Memory B cell (primary cell): ENCODE measurements at places on chromosomes 2 and 18.

DNA sequence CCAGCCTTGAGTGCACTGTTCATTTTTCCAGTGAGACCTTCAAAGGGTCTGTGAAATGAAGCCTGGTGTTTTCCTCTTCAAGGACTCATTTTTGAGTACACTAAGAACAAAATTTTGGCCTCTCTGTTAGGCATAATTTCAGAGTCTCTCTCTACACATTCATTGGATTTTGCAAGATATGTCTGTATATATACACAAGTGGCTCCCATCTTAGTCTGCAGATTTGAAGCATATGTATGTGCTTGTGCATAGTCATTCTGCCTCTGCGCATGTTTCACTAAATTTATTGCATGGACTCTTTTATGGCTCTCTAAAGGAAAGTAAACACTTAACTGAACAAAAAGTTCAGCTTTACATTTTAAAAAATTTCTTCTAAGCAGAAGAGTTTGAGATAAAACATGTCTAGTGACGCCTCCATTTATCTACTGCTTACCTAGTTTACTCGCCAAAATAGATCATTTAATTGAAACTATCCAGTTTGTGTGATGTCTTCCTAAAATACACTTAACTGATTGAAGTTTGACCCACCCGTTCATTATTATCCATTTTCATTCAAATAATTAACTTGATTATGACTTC is 145.9 kb downstream of the FMNL2 start:
- H3K27ac ChIP-seq = no peak overlapping the region
- no peaks in the 10 kb centered on the region for H3K27me3 ChIP-seq
- no peak for DNase-seq
- H3K4me1 ChIP-seq = no peaks in the 10 kb centered on the region

DNA sequence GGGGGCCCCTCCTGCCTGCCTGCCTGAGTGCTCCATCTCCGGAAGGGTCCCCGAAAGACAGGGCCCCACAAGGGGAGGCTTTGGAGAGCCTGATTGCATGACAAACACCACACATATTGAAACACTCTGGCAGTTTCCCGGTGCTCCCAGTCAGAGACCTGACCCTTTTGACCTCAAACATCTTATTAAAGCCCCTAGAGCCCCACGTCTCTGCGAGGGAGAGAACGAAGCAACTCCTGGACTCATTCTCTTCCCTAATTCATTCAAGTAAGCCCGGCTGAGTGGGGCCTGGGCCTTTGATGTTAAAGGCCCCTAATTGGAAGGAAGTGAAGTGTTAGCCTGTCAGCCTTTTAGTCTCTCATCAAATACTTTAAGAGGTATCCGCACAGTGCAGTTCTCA is 335.6 kb downstream of the CYRIA start:
- no peak overlapping the region for H3K27ac ChIP-seq
- no peaks in the 10 kb centered on the region for H3K4me1 ChIP-seq
- DNase-seq = no peak
- H3K27me3 ChIP-seq = peaks cover 7% of the 10 kb centered on the region
- H3K4me3 ChIP-seq = no peak overlapping the region
- H3K36me3 ChIP-seq = no peaks in the 10 kb centered on the region

DNA sequence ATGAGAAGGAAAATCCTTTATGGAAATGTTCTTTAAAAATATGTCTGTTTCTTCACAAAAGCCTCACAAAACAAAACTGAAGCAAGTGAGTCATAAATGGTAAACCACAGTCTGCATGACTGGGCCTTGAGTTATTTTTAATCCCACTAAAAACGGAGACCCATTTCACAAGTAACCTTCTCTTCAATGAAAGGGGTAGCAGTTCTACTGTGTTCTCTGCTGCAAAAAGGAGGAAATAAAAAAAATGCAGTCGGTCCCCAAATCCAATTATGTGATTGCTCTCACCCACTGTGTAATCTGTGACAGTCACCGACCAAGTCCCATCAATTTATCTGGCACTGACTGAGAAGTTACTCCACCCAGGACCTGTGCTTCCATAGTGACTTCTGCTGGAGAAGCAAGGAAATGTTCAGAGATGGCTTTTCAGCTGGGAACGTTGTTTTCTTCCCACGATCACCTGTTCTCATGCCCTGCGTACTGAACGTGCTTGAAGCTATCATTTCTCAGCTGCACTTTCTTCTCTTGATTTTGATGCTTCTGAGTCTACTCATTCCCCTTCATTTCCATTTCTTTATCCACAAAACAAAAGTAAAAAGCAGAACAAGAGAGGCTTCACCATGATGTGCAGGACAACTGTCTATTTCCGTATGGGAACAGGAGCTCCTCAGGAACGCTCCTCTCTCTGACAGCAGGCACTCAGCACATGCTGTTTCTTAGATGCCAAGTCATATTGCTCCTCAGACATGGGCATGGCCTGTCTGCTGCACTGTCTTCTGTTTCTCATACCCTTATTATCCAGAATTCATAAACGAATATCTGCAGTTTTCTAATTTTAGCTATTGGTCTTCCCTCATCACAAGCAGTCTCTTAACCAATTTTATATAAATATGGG is 80.0 kb upstream of the TMEM200C start:
- H3K27me3 ChIP-seq = no peaks in the 10 kb centered on the region
- peaks cover 21% of the 10 kb centered on the region for H3K4me1 ChIP-seq
- peak overlapping the region; percentile 44 for H3K4me3 ChIP-seq
- DNase-seq = no peak

- no peaks in the 10 kb centered on the region for H3K36me3 ChIP-seq
- H3K4me1 ChIP-seq = no peaks in the 10 kb centered on the region
- H3K4me3 ChIP-seq = no peak overlapping the region
- peaks cover 14% of the 10 kb centered on the region for H3K27me3 ChIP-seq
- H3K27ac ChIP-seq = no peak overlapping the region
These were observed 72.1 kb upstream of the FHL2 start for GRCh38 chr2:105470979-105471378.

GRCh38 chr2:231613331-231613662 is 20.6 kb downstream of the TEX44 start:
- H3K27ac ChIP-seq = peak overlapping the region; percentile 97
- no peak for DNase-seq
- peak overlapping the region; percentile 87 for H3K4me3 ChIP-seq
- H3K4me1 ChIP-seq = peaks cover 26% of the 10 kb centered on the region
- H3K36me3 ChIP-seq = no peaks in the 10 kb centered on the region

GRCh38 chr2:58834404-58834803 is 593.3 kb upstream of the FANCL start:
- no peak overlapping the region for H3K27ac ChIP-seq
- H3K4me1 ChIP-seq = no peaks in the 10 kb centered on the region
- no peak for DNase-seq
- peaks cover 2% of the 10 kb centered on the region for H3K36me3 ChIP-seq

DNA sequence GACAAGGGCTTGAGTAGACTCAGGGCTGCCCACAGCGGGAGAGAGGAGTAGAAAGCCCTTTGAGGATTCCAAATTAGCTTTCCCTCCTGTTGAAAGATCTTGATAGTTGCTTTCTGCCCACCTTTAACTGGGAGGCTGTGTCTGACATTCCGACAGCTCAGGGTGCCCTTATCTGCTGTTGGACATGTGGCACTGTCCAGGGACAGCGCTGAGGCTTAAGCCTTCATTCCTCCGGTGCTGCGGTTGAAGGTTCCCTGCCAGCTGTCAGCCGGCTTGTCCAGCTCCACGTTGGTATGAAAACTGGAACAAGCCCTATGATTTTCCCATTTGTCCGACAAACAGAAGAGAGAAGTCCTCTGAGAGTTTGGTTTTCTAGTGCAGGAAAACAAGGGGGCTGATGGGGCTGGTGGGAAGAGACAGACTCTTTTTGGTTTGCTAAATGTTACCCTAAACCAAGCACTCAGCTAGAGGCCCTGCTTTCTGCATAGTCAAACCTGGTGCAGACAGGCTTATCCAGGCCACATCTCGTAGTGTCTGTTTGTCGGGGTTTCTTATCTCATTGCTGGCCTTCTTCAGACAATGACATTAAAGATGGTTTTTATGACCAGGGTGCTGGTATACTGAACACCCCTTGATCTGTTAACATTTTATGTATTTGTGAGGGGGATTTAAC is 24.5 kb downstream of the GREB1 start:
- no peak overlapping the region for H3K27ac ChIP-seq
- peaks cover 11% of the 10 kb centered on the region for H3K27me3 ChIP-seq
- no peak for DNase-seq
- H3K4me3 ChIP-seq = no peak overlapping the region

DNA sequence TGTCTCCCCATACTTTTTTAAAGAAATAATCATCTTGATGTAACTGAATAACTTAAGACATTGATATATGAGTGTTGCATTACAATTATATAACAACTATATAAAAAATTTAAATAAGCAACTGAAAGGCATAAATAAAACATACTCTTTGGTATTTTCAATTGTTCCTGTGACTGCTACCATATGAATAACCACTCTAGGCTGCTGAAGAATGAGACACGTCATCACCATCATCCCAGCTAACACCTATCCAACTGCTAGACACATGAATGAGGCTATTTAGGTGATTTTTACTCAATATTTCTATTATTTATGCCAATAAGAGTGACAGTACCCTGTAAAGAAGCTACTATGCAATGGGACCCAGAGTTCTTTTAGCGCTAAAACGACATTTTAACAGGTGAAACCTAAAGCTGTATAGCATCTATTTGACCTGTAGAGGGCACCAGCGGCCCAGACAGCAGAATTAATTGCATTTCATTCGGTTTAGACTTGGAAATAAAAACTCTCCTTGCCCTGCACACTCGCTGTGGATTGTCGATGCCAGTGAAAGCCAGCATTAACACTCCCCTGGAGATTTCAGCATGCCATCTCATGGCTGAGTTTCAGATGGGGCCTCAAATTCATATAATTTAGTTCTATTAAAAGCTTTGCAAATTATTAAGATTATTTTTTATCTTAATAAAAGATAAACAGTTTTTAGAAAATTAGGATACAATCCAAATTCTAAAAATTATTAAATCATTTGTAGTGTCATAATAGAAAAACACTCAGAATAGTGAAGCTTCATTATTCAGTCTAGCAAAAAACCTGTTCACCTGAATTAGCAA is 89.4 kb upstream of the MAP2 start:
- DNase-seq = peak; percentile 27
- H3K36me3 ChIP-seq = no peaks in the 10 kb centered on the region
- H3K27ac ChIP-seq = no peak overlapping the region
- no peaks in the 10 kb centered on the region for H3K4me1 ChIP-seq
- no peaks in the 10 kb centered on the region for H3K27me3 ChIP-seq

DNA sequence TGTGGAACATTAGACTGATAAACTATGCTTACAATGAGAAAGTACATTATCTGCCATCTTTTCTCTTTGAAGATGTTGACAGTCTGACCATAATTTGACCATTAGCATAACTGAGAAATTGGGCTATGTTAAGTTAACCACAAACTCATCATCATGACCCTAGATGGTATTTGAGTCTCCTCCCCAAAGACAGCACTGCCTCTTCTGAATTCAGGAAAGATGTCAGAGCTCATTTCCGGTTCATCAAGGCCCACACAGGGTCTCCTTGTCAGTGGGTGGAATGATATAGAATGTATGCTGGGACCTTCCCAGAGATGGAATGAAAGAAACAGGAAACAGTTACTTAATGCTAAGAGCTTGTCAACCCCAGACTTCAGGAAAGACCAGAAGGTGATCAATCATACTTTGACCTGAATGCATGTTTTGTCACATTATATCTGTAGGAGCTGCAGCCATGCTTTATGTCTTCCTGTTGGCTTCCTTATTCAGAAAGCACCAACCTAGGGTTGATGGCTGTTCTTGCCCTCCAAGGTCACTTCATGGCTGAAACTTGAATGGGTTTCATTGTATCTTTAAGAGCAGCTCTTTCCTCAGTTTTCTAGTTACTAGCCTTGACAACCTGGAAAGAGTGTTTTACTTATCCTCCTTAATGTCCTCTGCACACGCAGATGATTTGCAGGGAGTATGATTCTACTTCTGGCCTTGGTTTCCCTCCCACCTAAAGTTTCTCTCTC is 99.1 kb upstream of the NEUROD1 start:
- H3K27me3 ChIP-seq = peaks cover 7% of the 10 kb centered on the region
- no peak for DNase-seq
- no peaks in the 10 kb centered on the region for H3K36me3 ChIP-seq
- no peak overlapping the region for H3K4me3 ChIP-seq

GRCh38 chr2:202122980-202123720 is 50.1 kb downstream of the KIAA2012 start:
- peaks cover 4% of the 10 kb centered on the region for H3K27me3 ChIP-seq
- no peak overlapping the region for H3K27ac ChIP-seq
- no peaks in the 10 kb centered on the region for H3K36me3 ChIP-seq

GRCh38 chr18:911025-911424 is 6.4 kb downstream of the ADCYAP1 start:
- H3K4me1 ChIP-seq = no peaks in the 10 kb centered on the region
- H3K4me3 ChIP-seq = no peak overlapping the region
- peaks cover 14% of the 10 kb centered on the region for H3K27me3 ChIP-seq

- no peak for DNase-seq
- peaks cover 37% of the 10 kb centered on the region for H3K27me3 ChIP-seq
- peaks cover 16% of the 10 kb centered on the region for H3K4me1 ChIP-seq
- H3K36me3 ChIP-seq = peaks cover 2% of the 10 kb centered on the region
These were observed 316 bp downstream of the GRP start for GRCh38 chr18:59220164-59220783.

DNA sequence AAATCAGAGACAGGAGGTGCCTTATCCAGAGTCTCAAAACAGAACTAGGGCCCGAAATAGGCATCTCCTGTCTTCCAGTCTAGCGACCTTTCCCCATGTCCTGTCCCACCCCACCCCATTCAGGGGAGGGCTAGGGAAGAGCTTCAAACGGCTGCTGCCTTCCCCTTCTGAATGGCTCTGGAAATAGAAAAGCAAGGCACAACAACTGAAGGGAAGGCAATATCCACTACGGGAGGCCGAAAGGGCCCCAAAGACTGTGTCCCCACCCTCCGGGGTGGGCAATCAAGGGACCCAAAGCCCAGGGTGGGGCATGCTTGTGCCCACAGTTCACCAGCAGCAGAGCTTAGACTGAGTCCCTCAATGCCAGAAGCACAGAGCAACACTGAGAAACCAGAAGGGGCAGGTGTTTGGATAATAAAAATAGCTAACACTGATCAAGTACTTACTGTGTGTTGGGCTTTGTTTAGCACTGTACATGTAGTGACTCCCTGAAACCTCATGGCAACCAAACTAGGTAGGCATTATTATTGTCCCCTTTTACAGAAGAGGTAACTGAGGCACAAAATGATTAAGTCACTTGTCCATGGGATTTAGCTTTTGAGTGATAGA is 38.5 kb downstream of the CYRIA start:
- H3K4me1 ChIP-seq = peaks cover 94% of the 10 kb centered on the region
- peak overlapping the region; percentile 92 for H3K27ac ChIP-seq
- H3K4me3 ChIP-seq = peak overlapping the region; percentile 73
- no peak for DNase-seq
- peaks cover 14% of the 10 kb centered on the region for H3K36me3 ChIP-seq
- no peaks in the 10 kb centered on the region for H3K27me3 ChIP-seq

DNA sequence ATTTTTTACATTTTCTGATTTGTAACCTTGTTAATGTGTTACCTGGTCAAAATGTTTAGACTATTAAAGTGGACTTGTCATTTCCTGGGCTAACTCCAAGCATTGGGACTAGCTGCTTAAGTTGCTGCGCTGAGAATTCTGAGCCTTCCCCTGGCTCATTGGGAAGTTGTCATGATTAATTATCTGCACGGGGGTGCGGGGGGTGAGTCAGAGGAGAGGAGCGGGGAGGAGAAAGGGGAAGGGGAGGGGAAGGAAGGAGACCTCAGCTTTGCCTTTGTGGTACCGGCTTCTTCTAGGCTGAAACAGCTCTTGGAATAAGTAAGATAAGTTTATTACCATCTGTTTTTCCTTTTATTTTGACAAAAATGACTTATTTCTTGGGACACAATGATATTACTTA is 52.9 kb upstream of the APCDD1 start:
- peaks cover 3% of the 10 kb centered on the region for H3K27me3 ChIP-seq
- peaks cover 9% of the 10 kb centered on the region for H3K4me1 ChIP-seq
- DNase-seq = no peak
